ENCODE measurements at places on chromosomes 7 and 10.

GRCh38 chr7:132485600-132486273 lies 90.5 kb downstream of the PLXNA4 start:
- DNase-seq, result no peak

DNA sequence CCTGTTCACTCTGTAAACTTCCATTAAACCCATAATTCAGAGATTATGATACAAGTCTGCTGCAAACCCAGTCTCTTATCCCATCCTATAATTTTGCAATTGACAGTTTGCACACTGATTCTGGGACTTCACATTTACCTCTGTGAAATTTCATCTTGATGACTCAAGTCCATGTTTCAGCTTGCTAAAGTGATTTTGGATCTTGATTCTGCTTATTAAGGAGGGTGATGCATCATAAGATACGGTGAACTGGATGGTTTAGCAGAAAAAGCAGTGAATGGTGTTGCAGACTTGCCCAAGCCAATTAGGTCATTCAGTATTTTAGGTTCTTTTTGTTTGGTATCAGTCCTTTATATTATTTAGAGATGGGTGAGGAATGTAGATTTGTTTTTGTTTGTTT lies 125.5 kb upstream of the PODXL start:
- DNase-seq, result no peak

DNA sequence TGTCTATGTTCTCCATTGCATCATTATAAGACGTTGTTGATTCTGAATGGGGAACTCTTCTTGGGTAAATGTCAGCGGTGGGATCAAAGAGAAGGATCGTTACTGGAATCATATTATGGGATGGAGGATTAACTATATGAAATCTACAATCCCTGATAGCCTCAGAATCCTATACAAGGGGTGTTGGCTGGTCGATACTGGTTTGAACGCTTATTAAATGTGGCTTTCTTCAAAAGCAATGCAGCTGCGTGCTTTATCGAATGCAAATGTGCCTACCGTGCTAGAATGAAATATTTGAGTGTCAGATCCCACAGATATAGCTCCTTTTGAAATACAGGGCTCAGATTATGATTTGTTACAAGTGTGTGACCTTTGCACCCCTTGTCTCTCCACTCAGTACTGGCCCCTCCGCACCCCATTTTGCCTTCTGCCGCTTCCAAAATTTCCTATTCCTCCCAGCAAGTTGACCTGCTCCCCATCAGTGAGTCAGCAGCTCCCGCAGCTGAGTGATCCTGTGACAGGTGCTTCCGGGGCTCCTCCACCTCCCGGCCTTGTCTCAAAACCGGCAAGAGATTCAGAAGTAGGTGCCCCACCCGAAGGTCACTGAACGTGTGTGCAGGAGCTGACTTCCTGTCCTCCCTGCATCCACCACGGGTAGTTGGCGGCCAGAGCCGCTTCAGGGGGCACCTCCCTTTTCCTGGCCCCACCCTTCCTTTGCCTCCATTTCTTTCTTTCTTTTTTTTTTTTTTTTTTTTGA lies 76.6 kb downstream of the PTPRE start:
- DNase-seq, result no peak

GRCh38 chr10:84256510-84257342 lies 11.9 kb downstream of the RGR start:
- DNase-seq, result no peak

DNA sequence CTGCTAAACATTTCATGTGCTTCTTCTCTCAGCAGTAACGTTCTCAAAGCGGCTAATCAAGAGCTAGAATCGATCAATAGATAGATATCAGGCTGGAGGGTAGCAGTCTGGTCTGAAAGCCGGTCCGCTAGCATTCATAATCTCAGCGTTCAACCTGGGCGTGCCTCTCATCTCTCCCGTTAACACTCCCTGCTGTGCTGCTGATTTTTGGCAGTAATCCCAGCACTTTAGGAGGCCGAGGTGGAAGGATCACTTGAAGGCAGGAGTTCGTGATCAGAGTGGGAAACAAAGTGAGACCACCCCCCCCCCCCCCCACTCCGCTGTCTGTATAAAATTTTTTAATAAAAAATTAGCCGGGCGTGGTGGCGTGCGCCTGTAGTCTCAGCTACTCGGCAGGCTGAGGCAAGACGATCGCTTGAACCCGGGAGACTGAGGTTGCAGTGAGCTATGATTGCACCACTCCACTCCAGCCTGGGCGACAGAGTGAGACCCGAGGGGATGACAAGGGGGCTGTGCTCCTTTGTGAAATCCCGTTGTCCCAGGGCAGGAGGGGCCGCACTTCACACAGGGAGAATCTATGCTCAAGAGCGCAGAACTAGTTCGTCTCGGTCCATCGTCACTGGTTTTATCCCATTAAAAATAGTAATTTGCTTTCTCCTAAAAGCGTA lies 624 bp upstream of the CEP55 start:
- no peak for DNase-seq

DNA sequence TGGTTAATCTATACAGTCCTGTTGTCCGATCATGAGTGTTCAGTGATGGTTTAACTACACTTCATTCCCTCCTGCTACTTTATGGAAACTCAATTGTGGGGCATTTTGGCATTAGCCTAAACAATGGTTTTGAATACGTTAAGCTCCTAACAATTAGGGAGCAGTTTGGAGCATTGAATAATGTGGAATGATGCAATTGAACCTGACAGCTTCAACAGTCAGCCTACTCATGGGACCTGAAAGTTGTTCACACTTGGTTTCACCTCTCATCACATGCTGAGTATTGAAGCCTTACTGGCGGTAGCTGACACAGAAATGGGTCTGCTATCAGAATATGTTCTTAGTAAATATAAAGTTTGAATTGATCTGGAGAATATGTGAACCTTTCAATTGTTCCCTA lies 186.1 kb downstream of the MLLT10 start:
- no peak for DNase-seq
